Fibroblast of skin of scalp (primary cell): ENCODE measurements at places on chromosomes 13 and 19.
A peak's percentile ranks its signal among the peaks of the same experiment; 100 is the strongest.

DNA sequence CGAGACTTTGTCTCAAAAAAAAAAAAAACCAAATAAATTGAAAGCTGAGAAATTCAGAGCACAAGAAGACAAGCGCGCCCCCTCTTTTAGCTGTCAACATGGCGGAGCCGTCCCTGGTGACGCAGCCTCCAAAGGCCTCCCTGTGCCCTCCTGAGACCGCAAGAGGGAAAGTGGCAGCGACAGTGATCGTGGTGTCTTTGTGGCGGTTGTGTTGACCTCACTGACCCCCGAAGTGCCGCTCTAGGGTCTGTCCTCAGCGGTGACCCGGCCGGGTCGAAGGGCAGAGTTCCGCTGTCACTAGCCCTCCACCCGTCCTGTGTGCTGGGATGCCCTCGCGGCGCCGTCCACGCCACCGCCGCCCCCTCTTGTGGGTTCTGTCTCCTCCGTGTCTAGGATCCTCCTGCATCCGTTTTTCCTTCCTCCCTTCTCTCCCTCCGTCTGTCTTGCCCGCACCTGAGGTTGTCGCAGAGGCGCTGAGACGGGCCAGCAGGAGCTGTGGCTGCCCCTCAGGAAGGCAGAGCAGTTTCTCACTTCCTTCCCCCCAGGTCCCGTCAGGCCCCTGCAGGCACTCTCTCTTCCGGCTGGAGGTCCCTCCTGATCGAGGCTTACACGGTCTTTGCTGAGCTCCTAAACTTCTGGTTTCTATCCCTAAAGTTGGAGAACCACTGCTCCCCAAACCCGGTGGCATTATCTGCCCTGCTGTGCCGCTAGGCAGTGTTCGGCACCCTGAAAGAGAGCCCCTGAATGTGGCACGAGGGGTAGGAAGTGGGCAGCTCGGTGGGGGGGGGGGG lies 7.2 kb downstream of the UHRF1 start:
- DNase-seq: no peak

DNA sequence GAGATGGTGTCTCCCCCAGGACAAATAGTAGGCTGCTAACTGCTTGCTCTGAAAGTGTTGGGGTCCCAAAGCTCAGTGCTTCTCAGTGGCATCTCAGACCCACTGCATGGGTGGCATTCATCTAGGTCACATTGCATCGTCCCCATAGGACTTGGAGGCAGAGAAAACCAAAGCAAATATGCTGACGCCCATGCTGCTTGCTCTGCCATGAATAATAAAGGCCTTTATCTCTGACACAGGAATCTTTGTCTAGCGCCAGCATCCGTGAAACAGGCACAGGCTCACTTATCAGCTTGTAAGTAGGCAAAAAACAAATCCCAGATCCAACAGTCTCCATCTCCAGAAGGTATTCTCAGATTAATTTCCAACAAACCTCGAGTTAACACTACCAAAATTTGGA lies 18.9 kb upstream of the IPO5 start:
- DNase-seq: no peak

GRCh38 chr13:105343134-105343806 lies 1192.2 kb downstream of the EFNB2 start:
- DNase-seq: no peak

DNA sequence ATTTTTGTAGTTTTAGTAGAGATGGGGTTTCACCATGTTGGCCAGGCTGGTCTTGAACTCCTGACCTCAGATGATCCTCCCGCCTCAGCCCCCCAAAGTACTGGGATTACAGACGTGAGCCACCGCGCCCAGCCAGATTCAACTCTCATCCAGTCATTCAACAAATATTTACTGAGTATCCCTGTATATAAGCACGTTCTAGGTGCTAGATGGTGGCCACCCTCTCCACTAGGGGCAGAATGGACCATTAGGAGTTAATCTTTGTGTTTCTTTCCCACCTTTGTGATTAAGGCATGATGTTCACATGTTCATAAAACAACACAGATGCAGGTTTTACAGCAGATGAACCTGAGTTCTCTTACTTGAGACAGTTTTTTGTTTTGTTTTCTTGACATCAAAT lies 7.3 kb downstream of the SHKBP1 start:
- peak; percentile 35 for DNase-seq

GRCh38 chr13:29883941-29884518 lies 33.6 kb upstream of the UBL3 start:
- DNase-seq: peak; percentile 17

DNA sequence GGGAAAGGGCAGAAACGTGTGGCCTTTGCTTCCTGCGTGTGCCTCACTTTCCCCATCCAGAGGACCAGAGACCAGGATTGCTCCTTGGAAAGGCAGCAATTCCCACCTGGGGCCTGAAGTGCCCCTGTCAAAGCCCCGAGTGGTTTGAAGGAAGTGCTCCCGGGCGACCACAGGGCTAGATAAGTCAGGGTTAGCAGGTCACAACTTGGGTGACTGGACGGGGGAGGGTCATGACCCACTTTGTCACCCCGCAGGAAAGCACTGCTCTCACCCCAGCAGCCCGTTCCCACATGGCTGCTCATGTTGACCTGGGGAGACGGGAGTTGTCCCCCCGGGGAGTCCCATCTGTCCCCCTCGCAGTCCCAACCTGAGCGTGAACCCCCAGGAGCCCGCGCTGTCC lies 459 bp downstream of the PRAM1 start:
- no peak for DNase-seq

DNA sequence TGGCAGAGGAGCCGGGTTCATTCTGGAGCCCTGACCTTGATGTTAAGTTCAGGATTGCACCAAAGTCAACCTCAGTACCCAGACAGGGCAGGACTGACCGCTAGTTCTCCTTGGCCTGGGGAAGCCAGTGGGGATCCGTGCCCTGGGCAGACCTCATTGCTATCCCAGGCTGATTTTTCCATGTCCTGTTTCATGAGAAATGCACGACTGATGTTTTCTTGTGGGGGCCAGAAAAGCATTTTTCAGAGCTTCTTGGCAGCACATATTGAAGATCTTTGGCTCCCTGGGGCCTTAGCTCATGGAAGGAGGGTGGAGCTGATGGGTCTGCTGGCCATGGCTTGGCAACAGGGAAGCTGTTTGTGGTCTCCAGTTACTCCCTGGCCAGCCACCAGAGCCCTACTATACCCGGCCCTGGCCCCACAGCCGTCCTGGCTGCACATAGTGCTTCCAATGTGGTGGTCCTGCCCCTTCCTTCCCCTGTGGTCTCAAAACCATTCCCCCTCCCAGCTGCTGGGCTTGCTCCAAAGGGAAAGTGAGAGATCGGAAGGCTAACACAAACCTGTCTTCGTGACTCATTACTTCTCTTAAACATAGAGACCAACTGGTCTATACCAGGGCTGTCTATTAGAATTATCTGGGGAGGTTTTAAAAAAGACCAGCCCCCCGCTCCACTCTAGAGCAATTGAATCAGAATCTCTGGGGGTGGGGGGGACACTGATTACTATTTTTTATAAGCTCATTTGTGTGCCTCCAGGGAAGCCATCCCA lies 11.2 kb downstream of the IL17D start:
- peak; percentile 89 for DNase-seq

- no peak for DNase-seq
Observed at GRCh38 chr19:24052811-24053210, 34.2 kb upstream of the ZNF254 start.

DNA sequence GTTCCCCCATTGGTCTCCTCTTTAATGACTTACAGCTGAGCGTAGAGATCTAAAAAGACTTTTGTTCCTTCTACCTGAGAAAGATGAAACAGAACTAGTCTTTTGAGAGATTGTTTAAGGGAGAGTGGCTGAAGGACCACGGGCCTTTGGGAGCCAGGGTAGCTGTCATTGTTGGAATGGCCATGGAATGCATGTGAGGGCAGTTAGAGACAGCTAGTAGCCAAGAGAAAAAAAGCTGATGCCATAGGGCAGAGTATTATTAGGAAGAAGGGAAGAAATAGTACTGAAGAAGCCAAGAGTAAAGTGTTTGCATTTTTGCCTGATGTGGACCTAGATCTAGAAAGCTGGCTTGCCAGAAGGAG lies 5.6 kb downstream of the ZNF507 start:
- no peak for DNase-seq

DNA sequence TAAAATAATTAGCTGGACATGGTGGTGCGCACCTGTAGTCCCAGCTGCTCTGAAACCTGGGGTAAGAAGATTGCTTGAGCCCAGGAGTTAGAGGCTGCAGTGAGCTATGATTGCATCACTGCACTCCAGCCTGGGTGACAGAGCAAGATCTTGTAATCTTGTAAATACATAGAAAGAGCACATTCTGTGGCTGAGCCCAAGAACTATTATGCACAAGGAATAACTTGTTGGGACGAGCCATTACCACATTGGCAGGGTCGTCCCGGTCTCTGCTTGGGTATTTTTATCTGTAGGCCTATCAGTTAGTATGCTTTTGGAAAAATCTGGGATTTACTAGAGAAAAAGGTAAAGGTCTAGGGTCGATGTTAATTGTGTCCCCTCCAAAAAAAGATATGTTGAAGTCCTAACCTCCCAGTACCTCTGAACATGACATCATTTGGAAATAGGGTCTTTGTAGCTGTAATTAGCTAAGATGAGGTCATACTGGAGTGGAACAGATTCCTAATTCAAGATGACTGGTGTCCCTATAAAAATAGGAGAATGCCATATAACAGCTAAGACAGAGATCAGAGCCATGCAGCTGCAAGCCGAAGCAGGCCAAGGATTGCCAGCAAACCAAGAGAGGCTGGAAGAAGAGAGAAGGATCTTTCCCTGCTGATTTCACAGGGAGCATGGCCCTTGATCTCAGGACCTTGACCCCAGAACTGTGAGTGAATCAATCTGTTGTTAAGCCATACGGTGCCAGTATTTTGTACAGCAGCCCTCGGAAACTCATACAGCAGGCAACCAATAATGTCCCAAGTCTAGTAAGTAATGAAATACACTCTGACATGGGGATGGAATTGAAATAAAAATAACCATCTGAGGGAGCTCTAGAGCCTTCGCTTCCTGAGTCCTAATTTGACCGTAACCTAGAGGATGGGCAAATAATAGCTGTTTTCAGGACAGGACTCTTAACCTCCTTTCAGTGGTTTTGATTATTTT lies 77.0 kb downstream of the TM9SF2 start:
- DNase-seq: no peak

GRCh38 chr19:4304538-4305256 lies at the start of gene FSD1:
Gene FSD1, plus strand, starts transcription at chr19:4304598. Its CDS starts 149 bp downstream, at chr19:4304747.
- DNase-seq: peak; percentile 72

DNA sequence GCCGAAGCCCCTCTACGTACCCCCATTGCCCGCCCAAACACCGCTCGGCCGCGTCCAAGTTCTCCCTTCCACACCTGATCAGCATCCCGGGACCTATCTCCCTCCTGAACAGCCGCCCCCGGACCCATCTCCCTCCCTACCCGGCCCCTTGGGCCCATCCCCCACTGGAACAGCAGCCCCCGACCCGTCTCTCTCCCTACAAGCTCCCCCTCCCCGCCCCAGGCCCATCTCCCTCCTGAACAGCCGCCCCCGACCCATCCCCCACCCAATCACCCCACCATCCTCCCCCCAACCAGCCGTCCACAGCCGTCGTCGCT lies 610 bp downstream of the ZSCAN1 start:
- DNase-seq: no peak

GRCh38 chr19:48645620-48646000 lies 377 bp downstream of the CA11 start:
- DNase-seq: no peak

GRCh38 chr13:99378985-99379733 lies 72.0 kb upstream of the GPR183 start:
- no peak for DNase-seq

DNA sequence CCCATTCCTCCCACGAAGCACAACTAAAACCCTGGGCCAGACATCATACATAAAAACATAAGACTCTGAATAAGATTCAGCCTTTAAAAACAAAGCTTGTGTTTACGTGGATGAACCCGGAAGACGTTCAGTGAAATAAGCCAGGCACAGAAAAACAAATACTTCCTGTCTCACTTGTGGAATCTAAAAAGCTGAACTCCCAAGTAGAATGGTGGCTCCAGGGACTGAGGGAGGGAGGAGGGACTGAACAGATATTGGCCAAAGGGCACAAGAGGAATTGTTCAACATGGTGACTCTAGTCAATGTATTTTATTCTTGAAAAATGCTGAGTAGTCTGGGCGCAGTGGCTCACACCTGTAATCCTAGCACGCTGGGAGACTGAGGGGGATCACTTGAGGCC lies 35.7 kb upstream of the TPM4 start:
- peak; percentile 55 for DNase-seq

DNA sequence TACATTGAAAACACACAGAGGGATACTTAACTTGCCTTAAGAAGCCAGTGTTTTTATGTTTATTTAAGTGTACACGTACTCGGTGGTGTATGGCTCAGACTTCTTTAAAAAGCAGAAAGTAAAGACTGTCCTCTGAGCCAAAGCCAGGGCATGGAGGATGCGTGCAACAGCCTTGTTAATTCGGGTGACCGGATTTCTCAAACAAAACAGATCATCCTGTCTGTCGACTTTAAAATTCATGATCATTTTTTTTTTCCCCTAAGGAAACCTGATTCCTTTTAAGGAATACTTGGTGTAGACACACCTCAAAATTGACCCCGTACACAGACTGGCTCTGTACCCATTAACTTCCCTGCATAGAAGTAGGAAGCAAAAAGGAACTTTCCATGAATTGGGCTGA lies 124.7 kb upstream of the RNF113B start:
- DNase-seq: no peak

- DNase-seq: no peak
Observed at GRCh38 chr13:105247830-105248229, 1287.6 kb downstream of the EFNB2 start.

- DNase-seq: no peak
Observed at GRCh38 chr13:19071161-19071936, 110.3 kb downstream of the TUBA3C start.

DNA sequence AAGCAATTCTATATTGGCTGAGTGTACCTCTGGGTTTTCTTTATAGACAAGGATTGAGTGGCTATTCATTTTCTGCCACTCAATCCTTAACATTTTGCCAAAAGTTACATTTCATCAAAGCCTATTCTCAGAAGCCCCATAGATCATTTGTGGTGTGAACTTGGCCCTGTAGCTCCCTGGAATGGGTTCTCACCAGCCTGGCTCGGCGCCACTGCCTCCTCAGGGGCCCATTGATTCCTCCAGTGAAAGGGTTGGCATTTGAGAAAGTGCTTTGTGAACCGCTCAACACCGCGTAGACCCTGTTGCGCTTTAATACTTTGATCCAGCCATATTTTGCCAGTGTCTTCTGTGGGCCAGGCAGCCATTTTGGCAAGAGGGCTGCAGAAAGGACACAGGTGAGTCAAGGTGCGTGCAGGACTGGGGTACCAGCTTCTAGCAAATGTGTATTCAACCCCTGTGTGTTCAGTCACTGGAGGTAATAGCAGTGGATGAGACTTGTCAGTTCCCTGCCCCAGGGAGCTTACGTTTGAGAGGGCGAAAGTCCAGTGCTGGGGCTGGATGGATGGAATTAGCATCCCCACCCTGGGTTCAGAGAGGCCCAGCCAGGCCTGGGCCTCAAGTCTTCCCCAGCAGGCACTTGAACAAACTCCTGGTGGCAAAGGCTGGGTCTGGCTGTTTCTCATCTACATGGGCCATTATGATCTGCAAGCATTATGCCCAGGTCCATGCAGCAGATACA lies 3.8 kb downstream of the RAB8A start:
- no peak for DNase-seq

- no peak for DNase-seq
Observed at GRCh38 chr19:11626252-11626651, 29.0 kb downstream of the ZNF627 start.

- DNase-seq: no peak
Observed at GRCh38 chr19:16594131-16594586, 21.9 kb upstream of the SLC35E1 start.

GRCh38 chr13:108961542-108962125 lies 332.2 kb downstream of the MYO16 start:
- DNase-seq: peak; percentile 61
